ENCODE measurements at places on chromosomes 7 and 10. TPM values are rescaled to one million over a fixed set of nuclear protein-coding genes. Genes with fewer than 3 reads are reported as not detected.

DNA sequence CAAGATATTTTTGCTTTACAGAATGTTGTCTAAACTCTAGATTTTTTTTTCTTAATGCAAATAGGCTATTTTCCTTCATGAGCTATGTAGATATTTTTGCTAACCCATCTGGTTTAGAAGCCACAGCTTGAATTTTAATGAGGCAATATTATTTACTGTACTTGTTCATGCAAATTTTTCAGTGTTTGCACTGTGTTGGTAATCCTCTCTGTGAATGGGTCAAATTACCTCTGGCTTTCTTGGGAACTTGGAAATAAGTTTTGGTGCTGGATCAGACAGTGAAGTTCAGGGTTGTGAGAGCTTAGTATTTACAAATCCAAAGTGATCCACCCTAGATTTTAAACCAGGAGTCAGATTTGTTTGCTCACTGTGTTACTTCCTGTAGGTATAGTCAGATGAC lies 686.9 kb downstream of the NXPH1 start:
- DNase-seq = no peak

DNA sequence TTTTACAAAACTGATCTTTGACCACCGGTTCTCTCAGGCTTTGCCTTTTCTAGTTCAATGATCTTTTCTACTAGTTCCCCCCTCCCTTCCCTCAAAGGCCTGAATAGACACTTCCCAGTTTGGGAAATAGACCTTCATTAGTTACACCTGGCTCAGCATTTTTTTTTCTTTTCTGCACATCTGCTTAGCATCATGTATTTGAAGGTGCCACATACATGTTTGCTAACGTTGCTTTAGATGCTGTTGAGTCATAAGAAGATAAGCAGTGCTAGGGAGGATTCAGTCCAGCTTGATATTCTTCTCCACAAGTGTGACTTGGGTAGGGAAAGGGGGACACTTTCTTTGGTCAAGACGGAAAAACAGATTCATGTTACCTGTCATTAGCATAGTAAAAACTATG lies 78.3 kb downstream of the BICC1 start:
- DNase-seq = no peak

ZP3 gene
- total RNA-seq = 4.7 TPM

DNA sequence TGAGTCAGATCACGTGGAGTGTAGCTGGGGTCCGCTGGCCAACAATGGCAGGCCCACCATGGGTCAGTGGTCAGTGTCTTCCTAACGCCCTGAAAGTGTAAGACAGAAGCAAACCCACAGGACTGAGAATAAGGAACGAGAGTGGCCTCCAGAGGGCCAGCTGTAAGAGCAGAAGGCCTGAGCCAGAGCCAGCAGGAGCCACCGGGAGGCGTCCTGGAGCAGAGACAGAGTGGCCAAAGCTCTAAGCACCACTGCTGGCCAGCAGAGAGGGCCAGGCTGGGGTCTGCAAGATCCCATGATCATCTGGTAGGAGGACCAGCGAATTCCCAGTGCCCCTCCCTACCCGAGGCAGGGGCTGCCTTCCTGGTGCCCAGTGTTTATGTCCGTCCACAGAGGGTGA lies 9.2 kb downstream of the CCDC201 start:
- DNase-seq = no peak

DNA sequence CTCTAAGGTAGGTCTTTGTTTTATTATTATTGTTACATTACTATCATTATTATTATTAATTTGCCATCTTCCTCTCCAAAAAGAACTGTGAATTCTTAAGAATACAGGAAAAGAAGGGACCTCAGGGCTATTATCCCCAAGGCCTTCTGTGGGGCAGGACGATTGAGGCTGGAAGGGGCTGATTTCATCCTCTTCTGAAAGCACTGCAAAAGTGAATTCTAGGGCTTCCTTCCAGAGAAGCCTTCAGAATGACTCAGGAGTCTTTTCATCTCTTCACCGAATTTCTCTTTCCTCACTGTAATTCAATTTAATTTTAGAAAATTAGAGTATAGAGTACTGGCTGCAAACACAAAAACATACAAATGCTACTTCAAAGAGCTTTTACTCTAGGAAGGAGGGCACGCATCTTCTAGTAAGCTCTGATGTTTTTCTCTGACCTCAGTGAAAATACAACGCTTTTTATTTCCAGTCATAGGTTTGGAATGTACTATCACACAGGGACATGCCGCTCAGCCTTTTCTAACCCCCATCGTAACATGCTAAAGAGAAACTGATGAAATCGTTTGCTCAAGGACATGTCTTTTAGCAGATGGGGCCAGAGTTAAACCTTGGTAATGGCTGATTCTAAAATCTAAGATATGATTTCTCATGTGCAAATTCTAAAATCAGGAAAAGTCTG lies 280.2 kb upstream of the PITRM1 start:
- DNase-seq = peak; percentile 78

SFXN2 gene
- 18.9 TPM for total RNA-seq

- no peak for DNase-seq
Measured at GRCh38 chr7:30352169-30352568, 67.8 kb downstream of the ZNRF2 start.

SPDYE5 gene
- not detected for total RNA-seq

DNA sequence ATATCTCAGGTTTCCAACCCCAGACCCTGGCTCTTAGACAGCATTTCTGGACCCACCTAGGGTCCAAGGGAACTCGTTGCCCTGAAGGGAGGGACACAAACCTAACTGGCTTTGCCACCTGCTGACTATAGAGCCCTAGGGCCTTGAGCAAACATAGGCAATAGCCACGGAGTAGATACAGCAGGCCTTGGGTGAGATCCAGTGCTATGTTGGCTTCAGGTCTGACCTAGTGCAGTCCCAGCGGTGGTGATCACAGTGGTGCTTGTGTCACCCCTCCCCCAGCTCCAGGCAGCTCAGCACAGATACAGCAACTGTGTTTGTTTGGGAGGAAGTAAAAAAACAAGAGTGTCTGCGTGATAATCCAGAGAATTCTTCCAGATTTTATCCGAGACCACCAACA lies 9.7 kb upstream of the TNKS2 start:
- no peak for DNase-seq

DNA sequence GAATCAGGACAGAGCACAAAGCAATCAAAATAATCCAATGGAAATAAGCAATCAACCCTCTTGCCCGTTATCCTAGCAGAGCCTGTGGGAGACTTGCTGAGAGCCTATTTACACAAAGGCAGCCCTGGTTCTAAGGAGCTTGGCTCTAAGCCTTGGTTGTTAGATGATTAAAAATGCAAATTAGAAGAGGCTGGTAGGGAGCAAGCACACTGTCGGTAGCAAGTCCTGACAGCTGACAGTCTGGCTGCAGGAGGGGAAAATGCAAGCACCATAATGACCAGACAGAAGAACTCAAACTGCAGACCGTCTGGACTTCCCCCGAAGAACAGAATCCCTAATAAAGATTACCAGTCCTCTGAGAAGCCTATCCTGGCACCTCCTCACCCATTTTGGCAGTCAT lies 131.8 kb upstream of the CTTNBP2 start:
- DNase-seq = no peak

GRCh38 chr10:107091126-107091525 lies 73.4 kb downstream of the SORCS1 start:
- DNase-seq = no peak
